Kidney epithelial cell (primary cell): ENCODE measurements at places on chromosomes 6 and 20. TPM values are rescaled to one million over a fixed set of nuclear protein-coding genes. Genes with fewer than 3 reads are reported as not detected.

Gene HRH3
- not detected in 2 replicates for total RNA-seq

Gene CALHM5
- total RNA-seq = 0.21 and 0.34 TPM in 2 replicates

Gene FAM83C
- total RNA-seq = not detected in 2 replicates

Gene THEMIS
- total RNA-seq = not detected in 2 replicates
